ENCODE measurements at places on chromosomes 2 and 18. TPM values are rescaled to one million over a fixed set of nuclear protein-coding genes. Genes with fewer than 3 reads are reported as not detected.

Gene C2orf76
- 13.3 TPM for total RNA-seq

Gene SRD5A2
- total RNA-seq, result not detected

Gene SLC5A6
- 70.7 TPM for total RNA-seq

DNA sequence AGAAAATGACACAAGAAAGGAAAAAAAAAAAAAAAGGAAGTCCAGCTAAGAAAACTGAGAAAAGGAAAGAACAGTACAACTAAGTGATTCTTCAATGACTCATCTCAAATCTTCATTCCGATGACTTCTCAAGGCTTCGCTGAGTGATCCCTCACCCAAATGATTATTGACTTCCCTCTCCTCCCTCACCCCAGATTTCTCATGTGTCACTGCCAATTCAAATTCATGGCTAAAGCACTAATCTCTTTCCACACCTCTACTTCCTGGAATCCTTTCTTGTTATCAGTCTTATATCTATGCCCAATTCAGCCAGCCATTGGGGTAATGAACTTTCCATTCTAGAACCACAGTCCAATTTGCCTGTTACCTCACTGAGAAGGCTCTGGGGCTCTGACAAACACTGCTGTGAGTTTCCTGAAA, 7.2 kb upstream of the ABCB11 start:
- no peak overlapping the region for H3K27ac ChIP-seq
- H3K36me3 ChIP-seq, result peaks cover 13% of the 10 kb centered on the region
- no peak for DNase-seq
- no peaks in the 10 kb centered on the region for H3K27me3 ChIP-seq

GRCh38 chr18:49722477-49722876, 90.9 kb downstream of the ACAA2 start:
- peaks cover 16% of the 10 kb centered on the region for H3K4me1 ChIP-seq
- H3K36me3 ChIP-seq, result no peaks in the 10 kb centered on the region
- H3K4me3 ChIP-seq, result no peak overlapping the region
- no peak overlapping the region for H3K27ac ChIP-seq

GRCh38 chr18:6564950-6565814, 150.5 kb upstream of the L3MBTL4 start:
- H3K27ac ChIP-seq, result no peak overlapping the region
- H3K4me1 ChIP-seq, result peaks cover 2% of the 10 kb centered on the region

DNA sequence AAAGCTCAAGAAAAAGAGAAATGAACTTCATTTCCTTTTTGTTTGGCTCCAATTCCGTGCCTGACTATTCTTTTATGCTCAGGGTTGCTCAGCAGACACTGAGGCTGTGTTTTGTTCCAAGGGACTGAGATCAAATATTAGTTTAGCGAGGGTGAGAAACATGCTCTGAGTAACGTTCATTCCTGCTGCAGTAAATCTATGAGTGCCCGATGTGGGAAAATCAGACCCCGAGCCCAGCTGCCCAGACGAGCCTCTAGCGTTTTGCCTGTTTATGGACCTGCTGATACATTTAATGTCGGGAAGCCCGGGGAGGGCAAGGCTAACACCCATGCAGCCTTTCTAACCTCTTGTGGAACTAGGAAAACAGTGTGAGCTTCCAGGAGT, 119.2 kb downstream of the VAPA start:
- H3K36me3 ChIP-seq, result no peaks in the 10 kb centered on the region
- no peaks in the 10 kb centered on the region for H3K4me1 ChIP-seq
- H3K4me3 ChIP-seq, result no peak overlapping the region
- DNase-seq, result no peak

- peak overlapping the region; percentile 87 for H3K4me3 ChIP-seq
- DNase-seq, result no peak
- H3K27me3 ChIP-seq, result peaks cover 29% of the 10 kb centered on the region
- peaks cover 3% of the 10 kb centered on the region for H3K36me3 ChIP-seq
- no peak overlapping the region for H3K27ac ChIP-seq
Measured at GRCh38 chr2:19990416-19990728, 467 bp upstream of the WDR35 start.

DNA sequence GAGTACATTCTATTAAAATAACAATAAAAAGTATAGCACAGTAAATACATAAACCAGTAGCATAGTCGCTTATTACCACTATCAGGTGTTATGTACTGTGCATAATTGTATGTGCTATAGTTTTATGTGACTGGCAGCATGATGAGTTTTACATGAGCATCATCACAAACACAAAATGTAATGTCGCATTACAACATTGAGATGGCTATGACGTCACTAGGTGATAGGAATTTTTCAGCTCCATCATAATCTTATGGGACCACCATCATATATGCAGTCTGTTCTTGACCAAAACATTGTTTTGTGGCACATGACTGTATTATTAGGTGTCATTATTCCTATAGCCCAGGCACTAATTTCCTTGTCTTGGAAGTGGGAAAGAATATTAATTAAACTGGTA, 48.6 kb downstream of the ZDBF2 start:
- DNase-seq, result no peak
- no peaks in the 10 kb centered on the region for H3K27me3 ChIP-seq
- no peaks in the 10 kb centered on the region for H3K36me3 ChIP-seq
- H3K27ac ChIP-seq, result no peak overlapping the region
- no peaks in the 10 kb centered on the region for H3K4me1 ChIP-seq

DNA sequence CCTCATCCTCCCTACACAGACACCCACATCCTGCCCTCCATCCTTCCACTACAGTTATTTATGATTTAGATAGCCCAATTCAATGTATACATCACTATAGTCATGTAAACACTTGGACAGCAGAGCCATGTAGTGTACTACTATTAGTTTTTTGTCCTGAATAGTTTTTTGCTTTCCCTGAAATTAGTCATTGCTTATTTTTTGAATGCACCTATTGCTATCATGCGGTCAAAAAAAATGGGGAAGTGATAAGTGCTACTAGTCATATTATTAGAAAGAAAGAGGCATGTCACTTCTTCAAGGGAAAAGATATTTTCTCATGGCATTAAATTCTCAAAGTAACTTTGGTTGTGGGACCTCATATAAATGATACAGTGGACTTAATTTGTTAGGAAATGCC, 6.8 kb upstream of the GREB1 start:
- H3K27me3 ChIP-seq, result peaks cover 14% of the 10 kb centered on the region
- no peaks in the 10 kb centered on the region for H3K4me1 ChIP-seq
- no peak for DNase-seq
- no peak overlapping the region for H3K27ac ChIP-seq
- H3K4me3 ChIP-seq, result no peak overlapping the region

DNA sequence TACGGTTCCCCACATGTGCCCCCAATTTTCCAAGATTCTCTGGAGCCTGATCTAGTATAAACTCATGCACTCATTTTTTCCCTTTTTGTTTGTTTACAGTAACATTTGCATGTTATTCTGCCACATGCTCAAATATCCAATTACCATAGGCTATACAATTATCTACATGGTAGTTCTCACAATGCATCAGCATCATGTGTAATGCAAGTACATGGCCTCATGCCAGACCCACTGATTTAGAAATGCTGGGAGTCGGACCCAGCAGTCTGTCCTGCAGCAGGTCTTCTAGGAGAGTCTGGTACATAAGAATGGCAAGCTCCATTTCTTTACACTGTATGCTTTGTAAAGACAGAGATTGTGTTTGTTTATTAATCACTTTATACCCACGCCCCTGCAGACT, 107.7 kb downstream of the CBLN2 start:
- no peaks in the 10 kb centered on the region for H3K36me3 ChIP-seq
- no peaks in the 10 kb centered on the region for H3K4me1 ChIP-seq
- DNase-seq, result no peak
- no peak overlapping the region for H3K4me3 ChIP-seq

- DNase-seq, result no peak
- H3K27me3 ChIP-seq, result no peaks in the 10 kb centered on the region
- no peaks in the 10 kb centered on the region for H3K36me3 ChIP-seq
- H3K27ac ChIP-seq, result no peak overlapping the region
- H3K4me1 ChIP-seq, result no peaks in the 10 kb centered on the region
Measured at GRCh38 chr2:164510895-164511294, 110.4 kb downstream of the GRB14 start.

DNA sequence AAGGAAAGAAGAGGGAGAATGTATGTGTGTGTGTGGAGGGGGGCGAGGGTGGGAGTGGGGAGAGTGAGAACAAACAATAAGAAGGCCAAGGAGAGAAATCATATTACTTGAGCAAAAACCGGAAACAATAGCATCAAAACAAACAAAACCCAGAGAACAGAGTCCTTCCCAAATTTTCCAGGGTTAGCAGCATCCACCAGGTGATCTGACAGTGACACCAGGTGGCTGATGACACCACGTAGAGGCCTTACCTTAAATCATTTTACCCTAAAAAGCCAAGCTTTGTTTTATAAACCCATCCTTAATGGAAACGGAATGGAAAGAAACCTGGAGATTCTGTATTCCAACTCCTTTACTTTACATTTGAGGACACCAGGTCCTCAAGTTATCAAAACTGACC, 42.9 kb downstream of the CDCA7 start:
- H3K27ac ChIP-seq, result no peak overlapping the region
- no peaks in the 10 kb centered on the region for H3K36me3 ChIP-seq
- peaks cover 5% of the 10 kb centered on the region for H3K4me1 ChIP-seq
- DNase-seq, result no peak
- peaks cover 54% of the 10 kb centered on the region for H3K27me3 ChIP-seq
